Ureter (tissue), 1 donor: ENCODE measurements at places on chromosomes 2 and 18. TPM values are rescaled to one million over a fixed set of nuclear protein-coding genes. Genes with fewer than 3 reads are reported as not detected.

DNA sequence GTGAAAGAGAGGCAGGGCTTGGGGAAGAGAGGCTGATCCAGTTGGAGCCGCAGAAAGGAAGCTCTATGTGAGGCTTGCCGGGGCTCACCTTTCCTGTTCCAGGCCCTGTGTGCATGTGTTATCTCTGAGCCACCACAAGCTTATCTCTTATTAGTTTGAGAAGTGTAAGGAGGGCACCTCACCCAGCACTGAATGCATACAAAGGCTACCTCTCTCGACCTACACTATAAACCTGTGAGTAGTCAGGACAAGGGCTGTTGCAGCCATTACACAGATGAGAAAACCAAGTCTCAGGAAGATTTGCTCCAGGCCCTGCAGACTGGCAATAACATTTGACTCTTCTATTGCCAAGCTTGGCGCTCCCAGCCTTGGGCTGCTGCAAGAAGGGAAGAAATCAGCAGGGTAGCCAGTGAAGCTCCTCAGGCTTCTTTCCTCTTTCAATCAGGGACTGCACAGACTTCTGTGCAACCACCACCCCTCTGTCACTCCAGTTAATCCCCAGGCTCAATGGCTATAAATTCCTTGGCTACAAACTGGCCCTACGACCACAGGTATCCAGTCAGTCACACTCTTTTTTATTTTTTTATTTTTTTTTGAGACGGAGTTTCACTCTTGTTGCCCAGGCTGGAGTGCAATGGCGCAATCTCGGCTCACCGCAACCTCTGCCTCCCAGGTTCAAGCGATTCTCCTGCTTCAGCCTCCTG is 73.8 kb downstream of the CLHC1 start:
- DNase-seq = no peak

GRCh38 chr2:60446413-60447267 is 106.8 kb downstream of the BCL11A start:
- DNase-seq = peak; percentile 7

GRCh38 chr2:25246001-25246400 is 77.6 kb upstream of the POMC start:
- no peak for DNase-seq

GRCh38 chr2:30106543-30106942 is 40.3 kb upstream of the YPEL5 start:
- DNase-seq = no peak

GRCh38 chr2:134320930-134321329 is 67.1 kb downstream of the MGAT5 start:
- DNase-seq = no peak

- no peak for DNase-seq
These were observed 19.7 kb upstream of the DYNC2LI1 start for GRCh38 chr2:43754180-43754579.

The BCL2 gene
- 13.3 TPM for total RNA-seq

The NT5C1B gene
- not detected for total RNA-seq
